ENCODE measurements at places on chromosomes 5 and 9.

GRCh38 chr9:123548741-123549545, 192.9 kb downstream of the CRB2 start:
- no peak for DNase-seq

- DNase-seq, result no peak
These were observed 557 bp downstream of the GNG10 start for GRCh38 chr9:111661802-111662521.

DNA sequence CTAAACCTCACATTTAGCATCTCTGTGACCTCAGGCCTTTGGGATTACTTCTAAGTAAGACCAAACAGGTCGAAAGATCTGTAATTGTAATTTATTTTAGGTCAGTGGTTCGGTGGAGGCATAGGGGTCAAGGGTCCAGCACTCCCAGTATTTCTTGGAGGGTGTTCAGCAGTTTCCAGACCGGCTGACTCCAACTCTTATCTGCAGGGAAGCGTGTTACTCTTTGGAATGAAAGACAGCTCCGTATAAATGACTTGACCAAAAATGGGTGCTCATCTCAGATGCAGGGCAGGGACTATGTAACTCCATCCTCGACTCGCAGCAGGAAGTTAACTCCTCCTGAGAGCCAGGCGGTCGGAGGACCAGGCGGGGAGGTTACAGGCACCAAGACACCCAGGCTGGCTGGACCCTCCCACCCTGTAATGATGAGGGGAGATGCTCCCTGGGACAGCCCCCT, 620 bp upstream of the VPS13A start:
- DNase-seq, result no peak

DNA sequence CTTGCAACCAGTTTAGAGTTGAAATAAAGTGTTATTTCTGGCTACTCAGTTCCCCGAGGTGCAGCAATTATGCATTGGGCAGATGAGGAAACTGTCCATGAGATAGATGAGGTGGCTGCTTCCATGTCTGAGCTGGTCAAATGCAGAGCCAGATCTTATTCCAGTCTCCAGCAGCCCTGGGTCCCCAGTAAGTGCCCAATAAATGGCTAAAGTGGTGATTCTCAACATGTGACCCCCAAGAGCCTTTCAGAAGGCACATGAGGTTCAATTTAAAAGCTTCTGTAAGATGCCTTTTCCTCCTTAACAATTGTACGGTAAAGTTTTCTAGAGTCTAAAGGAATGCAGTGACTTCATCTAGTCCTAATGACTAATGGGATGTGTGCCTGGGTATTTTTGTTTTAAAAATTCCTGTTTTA, 17.5 kb downstream of the ATOX1 start:
- no peak for DNase-seq

- DNase-seq, result no peak
These were observed 128.8 kb upstream of the GPR151 start for GRCh38 chr5:146644831-146645230.

DNA sequence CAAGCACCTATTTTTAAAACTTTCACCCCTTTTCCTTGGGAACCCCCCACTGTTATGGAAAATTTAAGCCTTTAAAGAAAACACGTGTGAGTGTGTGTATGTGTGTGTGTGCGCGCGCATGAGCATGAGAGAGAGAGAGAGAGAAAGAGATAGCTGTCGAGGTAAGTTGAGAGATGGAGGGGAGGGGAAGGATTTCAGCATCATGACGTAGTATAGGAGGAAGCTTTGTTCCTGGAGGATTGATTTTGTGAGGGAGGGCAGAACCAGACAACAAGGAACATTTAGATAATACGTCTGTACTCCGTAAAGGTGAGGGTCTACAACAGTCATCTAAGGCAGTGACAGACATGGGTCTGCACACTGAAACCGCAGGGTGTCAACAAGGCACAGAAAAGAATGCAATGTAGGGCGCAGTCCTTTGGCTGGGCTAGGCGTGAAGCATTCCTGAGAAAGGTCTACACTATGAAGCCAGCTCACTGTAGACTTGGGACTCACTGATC, 227.7 kb downstream of the SMARCA2 start:
- no peak for DNase-seq

DNA sequence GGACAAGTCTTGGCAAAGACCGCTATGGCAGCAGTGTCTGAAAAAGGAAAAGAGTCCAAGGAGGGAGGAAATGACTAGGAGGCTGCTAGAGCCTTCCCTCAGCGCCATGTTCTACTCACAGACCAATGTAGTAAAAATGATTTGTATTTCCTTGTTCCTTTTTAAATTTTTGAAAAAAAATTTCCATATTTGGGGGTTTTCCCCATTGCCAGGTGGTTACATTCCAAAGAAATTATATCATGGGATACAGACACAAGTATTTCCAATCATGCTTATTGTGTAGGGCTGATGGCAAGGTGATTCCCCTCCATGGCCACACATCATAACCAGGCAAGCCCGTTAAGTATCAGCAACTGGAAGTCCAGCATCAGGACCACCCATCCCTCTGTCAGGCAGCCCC, 138.2 kb downstream of the PIP5K1B start:
- no peak for DNase-seq

- no peak for DNase-seq
These were observed 8.7 kb downstream of the SETD9 start for GRCh38 chr5:56918054-56918453.

DNA sequence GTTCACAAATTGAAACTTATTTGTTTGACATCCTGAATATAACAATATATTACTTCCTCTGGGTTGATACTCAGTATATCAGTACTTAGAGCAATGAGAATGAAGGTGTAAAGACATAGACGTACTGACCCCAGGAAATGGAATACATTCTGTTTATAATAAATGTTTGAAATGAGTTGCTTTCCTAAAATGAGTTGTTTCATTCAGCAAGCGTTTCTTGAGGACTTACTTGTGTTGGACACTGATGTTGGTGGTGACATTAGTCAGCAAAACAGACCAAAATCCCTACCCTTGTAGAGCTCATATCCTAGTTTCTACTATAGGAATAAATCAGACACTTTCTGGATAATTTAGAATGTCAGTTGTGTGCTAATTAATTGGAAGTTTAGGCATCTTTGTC, 184.3 kb downstream of the ZDHHC21 start:
- no peak for DNase-seq

DNA sequence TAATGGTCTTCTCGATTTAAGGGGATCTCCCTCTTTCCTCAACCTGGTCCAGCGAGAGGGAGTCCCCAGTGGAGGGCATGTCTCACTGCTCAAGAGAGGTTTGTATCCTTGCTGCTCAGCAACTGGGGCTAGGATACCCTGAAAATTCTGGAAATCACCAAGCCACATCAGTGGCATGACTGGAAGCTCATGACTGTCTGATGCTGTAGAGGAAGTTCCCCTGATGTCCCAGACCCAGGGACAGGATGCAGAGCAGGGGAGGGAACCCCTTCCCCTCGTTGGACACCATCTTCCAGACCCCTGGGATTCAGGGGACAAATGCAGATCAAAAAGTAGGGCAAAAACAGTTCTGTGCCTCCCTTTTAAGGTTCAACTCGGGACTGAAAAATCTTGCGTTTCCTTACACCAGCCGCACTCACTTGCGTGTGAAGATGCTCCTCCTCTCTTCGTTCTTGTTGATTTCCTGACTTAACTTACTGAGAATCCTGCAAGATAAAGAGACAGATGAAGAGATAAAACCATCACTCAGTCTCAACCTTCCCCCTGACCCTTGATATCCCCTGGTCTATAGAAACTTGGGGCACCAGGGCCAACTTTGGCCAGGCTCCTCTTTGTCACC, 22.1 kb downstream of the LCP2 start:
- DNase-seq, result no peak

GRCh38 chr5:122390694-122391093, 78.7 kb downstream of the SNCAIP start:
- no peak for DNase-seq

DNA sequence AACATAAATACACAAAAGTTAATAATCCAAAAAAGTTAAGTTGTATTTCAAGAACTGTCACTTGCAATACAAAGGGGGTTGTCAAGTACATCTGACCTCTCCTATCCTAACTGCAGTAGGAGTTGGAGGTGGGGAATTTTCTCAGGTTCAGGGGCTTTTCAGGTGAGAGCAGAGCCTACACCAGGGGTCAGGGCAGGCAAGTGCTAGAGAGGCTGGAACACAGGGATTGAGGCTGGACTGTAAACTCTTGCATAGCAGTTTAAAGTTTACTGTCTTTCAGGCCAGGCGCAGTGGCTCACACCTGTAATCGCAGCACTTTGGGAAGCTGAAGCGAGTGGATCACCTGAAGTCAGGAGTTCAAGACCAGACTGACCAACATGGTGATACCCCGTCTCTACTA, 25.4 kb upstream of the RASGRF2 start:
- no peak for DNase-seq

DNA sequence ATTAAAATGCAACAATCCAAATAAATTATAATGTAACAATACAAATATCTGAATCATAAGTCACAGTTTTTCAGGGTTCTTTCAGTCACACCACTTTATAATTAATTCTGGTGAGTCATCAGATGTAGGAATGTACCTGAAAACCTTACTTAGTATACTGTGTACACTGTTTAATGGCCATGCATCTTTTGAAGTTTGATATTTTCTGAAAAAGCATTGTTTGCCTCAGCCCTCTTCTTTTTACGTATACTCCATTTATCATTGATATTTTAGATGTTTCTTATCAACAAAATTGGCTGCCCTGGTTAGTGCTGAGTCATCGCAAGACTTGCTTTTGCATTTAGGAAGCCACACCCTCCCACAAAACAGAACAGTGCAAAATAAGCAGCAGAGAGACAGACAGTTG, 218.6 kb downstream of the PJA2 start:
- peak; percentile 31 for DNase-seq

DNA sequence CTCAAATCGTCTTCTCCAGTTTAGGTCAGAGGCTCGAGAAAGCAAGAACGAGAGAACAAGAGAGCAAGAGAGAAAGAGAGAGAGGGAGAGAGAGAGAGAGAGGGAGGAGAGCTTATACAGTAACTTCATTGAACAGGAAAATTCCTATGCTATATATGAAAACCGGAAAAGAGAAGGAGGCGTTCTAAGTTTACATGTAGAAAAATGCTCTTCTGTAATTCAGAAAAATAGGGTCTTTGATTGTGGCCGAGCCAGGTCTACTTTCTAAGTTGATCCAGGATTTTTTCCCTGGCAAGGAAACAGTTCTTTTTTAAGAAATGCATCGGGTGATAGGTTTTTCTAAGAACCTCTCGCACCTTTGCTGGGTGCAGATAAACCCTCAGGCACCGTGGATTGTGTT, 29.5 kb downstream of the COL15A1 start:
- no peak for DNase-seq

DNA sequence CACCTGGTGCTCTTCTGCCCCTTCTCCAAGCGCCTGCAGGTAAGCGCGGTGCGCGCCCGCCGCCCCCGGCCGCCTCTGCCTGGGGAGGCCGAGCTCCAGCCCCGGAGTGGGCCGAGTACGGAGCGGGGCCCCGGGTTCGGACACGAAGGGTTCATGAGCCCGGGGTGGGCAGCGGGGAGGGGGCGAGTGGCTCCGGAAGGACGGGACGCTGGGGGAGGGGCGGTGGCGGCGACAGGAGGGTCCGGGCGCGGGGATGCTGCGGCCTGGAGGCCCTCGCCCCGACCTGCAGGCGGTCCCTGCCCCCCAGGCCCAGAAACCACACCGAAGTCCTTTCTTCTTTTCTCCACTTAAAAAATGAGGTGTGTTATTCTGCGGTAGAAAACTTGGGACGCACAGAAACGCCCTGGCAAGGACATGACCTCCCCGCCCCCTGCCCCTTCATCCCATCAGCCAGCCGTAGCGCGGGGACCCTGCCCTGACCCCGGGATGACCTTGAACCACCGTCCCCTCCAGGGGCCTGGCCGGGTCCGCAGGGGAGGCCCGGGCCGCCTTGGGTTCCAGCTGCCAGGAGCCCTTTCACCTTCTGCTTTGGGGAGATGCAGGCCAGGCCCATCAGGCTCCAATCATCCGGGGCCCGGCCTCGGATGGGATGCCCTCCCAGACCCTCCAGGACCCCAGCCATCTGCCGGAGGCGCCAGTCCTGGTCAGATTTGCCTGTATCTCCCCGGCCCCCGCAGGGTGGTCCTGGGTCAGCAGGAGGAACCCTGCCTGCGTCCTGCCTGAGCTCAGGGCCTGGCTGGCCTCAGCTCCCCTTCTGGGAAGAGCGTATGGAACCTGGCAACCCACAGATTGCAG, 545 bp downstream of the DIPK1B start:
- DNase-seq, result no peak

DNA sequence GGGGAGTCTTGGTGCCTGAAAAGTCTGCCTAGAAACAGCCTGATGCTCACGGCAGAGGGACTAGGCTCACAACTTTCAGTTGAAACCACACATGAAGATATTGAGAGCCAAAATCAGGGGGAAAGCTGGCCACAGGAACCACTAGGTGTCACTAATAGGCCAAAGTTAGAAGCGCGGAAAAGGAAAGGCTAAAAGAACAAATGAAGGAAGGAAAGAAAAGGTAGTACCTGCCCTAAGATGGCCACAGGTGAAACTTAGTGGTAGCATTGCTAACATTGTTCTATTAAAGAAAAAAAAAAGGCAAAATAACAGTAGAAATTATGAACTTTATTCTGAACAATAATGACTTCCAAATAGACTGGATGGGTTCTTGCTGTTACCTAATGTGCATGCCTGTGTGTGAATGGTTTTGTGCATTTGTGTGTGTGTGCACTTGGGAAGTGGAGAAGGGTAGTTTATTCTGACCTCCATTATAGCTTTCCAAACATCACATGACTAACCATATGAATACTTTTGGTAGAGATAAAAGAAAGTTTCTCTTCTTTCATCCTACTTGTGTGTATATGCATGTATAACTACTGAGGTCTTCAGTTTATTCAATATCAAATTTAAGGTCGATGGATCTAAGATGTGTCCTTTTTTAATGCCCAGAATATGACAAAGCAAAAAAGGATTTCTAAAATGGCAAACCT, 2.1 kb upstream of the RFESD start:
- DNase-seq, result no peak

GRCh38 chr9:37324691-37325490, 97.6 kb upstream of the GRHPR start:
- no peak for DNase-seq

DNA sequence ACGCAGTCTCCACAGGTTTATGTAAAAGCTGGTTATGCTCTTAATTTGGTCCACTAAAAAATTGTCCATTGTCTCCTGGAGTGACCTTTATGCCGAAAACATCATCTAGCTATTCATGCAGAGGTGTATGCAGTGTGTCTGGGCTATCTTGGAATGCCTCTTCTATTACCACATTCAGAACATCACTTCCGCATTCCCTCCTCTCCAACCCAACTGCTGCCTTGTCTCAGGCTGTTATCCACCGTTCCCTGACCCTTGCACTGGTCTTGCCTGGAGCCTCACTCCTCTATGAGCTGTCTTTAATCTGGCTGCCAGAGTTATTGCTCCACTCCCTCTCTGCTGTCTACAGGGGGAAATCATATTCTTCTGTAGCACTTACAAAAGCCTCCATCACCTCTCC, 214.1 kb upstream of the ANKRD55 start:
- DNase-seq, result no peak

- DNase-seq, result no peak
These were observed 58.0 kb upstream of the RNF130 start for GRCh38 chr5:180129291-180130190.

All from AG09319 (cell line).